ENCODE measurements at places on chromosomes 2 and 18.

DNA sequence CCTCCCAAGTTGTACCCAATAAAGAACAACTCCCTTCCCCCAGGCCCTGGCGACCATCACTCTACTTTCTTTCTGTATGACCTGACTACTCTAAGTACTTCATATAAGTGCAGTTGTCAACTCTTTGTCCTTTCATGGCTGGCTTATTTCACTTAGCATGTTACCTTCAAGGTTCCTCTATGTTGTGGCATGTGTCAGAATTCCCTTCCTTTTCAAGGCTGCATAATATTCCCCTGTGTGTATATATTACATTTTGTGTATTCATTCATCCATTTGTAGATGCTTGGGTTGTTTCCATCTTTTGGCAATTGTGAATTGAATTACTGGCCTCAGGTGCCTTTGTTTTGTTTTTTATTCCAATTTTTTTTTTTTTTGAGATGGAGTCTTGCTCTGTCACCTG, 181.9 kb upstream of the RAB12 start:
- DNase-seq = no peak

DNA sequence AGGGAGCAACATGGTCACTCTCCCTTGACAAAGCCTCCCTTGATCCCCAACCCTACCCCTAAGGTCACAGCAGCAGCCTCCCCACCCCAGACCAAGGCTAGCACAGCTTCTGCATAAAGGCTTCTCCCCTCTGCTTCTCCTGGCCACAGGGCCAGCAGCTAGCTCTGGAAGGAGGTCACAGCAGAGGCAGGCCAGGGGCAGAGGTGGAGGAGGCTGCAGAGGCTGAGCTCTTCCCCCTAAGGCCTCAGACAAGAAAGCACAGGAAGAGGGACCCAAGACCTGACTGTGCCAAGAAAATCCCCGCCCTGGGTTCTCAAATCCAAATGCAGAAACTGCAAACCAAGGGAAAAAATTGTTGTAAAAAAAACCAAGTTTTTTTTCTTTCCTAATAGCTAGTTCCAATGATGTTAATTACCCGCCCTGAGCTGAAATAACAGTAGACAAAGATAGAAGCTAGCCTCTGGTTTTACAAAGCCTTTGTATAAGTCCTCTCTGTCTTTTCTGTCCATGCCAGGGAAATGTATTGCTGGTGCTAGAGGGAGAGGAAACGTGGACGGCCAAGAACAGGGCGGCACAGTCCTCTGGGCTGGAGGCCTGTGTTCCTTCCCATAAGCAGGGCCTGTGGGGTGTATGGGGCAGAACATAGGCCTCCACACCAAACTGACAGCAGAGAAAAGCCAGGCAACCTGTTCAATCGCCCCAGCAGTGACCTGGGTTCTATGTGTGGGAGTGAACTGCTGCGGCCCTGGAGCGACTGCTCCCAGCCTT, 79.5 kb downstream of the POLR1A start:
- DNase-seq = no peak

DNA sequence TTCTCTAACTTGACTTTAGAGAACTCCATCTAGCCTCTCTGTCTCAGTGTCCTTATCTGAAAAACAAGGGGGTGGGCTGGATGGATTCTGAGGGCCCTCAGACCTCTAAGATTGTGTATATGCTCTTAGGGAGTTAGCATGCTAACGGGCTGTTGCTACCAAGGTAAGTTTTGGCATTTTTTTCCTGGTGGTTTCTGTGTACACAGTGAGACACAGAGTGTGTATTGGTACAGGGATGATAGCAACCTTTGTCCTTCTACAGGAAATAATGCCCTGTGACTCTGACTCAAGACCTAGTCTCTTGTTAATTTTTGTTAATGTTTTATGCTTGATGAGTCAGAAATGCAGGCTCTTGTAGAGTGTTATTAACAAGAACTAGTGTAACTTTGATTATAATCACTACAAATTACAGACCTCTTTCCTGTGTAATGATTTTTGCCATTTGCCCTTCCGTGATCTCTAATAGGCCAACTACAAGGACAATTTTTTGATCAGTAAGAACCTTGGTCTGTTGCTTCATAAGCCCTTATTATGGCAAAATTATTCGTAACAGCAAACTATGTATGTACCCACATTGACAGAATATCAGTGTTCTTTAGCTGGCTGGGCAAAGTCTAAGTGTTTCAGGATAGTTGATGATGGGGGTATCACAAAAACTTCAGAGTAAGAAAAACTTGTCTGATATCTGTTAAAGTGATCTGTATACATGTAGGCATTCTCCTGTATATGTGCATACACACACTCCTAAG, 89.7 kb downstream of the SPTBN1 start:
- DNase-seq = no peak

DNA sequence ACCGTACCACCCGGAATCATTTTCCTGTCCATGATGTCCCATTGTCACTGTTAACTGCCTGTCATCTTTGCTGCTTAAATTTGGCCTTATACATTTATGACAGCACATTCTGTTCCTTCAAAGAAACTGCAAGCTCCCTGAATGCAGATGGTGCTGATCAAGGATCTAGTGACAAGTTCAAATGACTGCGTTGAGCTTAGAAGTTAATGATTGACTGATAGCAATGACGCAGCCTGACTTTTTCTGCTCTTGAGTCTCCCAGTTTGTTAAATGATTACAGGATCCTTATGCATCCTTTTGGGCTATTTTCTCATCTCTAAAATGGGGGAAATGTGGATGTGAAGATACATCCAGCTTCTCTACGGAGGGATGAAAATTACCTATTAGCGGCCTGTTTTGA, 159.0 kb downstream of the DCC start:
- DNase-seq = no peak

DNA sequence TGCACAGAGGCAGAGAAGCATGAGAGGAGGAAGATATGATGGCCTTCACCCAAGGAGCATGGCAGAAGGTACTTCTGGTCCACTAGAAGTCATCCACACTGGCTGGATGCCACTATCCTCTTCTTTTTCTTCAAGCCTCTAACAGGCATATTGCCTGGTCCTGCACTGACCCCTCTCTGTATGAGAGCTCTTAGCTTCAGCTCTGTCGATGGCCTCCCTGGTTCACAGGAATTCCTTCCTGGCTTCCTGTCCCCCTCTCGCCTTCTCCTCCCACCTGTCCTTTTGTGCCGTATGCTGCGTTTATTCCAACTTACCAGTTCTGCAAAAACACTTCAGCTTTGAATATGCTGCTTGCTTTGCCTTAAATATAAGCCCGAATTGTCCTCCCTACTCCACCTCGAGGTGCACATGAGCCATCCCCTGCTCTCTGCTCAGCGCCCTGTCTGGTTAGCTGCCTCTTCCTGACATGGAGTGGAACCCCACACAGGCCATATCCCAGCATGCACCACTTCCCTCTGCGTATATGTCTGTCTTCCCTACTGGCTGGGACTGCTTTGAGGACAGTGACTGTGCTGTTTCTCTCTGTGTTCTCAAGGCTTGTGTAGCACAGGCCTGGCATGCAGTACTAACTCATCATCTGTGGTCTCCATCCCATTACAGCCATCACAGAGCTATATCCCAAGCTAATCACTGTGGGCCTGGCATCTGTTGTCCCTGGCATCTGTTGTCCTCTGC, 474.9 kb downstream of the EIPR1 start:
- DNase-seq = no peak

DNA sequence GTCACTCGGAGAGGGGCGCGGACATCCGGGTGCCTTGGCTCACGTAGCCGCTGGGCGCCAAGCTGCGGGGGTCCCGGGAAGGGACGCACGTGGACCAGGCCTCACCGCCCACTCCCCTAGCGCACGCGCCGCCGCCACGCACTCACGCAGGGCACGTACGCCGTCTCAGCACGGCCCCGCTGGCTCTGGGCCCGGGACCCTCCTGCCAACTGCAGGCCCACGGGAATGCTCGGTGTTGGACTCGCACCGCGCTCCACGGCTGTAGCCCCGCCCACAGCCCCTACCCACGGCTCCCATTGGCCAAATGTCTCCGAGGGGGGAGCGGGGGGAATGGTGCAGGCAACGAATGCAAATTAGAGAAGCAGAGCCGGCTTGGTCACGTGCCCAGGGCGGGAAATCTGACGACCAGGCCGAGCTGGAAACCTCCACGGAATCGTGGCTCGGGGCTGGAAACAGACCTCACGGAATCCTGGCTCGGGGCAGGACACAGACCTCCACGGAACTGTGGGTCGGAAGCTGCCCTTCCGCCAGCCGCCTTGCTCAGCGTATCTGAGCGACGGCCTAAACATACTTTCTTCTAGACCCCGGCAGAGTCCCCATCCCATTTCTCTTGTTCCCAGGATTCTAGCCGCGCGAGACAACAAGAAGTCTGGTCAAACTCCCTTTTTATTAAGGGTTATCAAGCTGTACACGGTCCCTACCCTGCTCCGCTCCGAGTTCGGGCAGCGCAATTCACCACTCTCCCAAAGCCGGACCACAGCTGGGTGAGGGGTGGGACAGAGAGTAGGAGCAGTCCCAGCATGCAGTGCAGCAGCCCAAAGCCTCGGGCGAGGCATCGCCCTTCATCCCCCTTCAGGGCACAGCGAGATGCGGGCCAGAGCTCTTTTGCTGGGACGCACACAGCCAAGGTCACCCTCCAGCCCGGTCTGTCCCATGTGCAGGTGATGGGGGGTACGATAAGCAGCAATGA, at the start of gene ABCB6:
Gene ABCB6, minus strand, starts transcription at position 227 of the 970 bp plus-strand sequence. CDS start 285 bp downstream, outside the sequence.
- peak; percentile 95 for DNase-seq

- DNase-seq = no peak
Measured at GRCh38 chr18:79630281-79631095, 49.1 kb upstream of the CTDP1 start.

DNA sequence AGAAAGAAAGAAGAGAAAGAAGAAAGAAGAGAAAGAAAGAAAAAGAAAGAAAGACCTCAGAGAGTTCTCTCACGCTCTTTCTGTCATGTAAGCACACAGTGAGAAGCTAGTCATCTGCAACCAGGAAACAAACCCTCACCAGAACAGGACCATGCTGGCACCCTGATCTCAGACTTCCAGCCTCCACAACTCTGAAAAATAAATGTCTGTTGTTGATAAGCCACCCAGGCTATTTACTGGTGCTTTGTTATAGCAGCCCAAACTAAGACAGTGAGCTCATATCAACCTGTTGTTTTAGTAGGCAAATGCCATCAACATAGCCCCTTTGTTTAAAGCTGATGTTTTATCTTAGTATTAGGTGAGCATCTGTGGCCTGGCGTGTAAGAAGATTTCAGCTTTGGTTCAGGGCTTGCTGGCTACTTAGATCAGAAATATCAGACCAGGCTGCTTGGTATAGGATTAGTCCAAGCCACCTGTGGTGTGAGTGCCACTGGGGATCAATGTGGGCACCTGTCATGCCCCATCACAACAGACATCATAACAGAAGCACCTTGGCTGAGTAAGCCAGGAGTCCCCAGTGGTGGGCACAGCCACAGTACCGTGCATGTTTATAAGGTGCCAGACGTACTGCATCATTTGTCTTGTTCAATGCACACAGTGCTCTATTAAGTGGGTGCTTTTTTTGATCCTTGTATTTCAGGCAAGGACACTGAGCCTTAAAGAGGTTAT, 94.4 kb downstream of the LBH start:
- no peak for DNase-seq

DNA sequence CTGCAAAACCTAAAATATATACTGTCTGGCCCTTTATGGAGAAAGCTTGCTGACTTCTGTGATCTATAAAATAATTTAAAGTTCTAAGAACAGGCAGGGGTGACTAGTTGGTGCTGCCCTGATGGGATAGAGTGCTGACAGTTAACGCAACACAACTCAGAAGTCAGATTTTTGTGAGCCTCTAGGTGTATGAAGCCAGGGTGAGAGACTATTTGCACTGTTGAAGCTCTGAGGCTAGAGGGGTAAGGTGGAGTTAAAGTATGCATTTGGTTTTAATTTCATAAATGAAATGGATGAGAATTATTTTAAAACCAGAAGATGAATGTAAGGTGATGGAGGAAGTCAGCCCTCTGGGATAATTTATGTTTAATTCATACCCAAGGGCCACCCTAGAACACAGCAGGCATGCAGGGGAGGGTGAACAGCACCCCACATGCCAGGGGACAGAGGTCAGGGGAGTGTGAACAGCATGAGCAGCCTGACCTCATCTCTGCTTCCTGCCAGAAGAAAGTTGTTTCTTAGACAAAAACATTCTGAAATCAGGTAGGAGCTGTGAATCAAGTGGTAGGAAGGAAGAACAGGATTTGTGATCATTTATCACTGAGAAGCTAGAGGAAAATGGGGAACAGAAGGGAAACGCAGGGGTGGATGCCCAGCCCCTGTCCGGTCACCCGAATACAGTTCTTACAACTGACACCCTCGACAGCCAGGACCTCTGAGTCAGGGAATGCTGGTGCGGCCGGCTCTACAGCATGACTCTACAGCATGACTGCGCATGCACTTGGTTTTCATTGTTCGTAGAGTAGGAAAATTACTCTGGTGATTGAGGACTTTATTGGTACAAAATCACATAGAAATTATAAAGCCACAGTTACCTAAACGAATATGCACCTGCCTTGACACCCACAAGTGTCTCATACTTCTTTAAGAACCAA, 93.1 kb downstream of the MBP start:
- no peak for DNase-seq

- DNase-seq = no peak
Measured at GRCh38 chr2:10831400-10831985, 18.9 kb upstream of the PDIA6 start.

GRCh38 chr2:196096264-196096663, 27.6 kb upstream of the DNAH7 start:
- no peak for DNase-seq

DNA sequence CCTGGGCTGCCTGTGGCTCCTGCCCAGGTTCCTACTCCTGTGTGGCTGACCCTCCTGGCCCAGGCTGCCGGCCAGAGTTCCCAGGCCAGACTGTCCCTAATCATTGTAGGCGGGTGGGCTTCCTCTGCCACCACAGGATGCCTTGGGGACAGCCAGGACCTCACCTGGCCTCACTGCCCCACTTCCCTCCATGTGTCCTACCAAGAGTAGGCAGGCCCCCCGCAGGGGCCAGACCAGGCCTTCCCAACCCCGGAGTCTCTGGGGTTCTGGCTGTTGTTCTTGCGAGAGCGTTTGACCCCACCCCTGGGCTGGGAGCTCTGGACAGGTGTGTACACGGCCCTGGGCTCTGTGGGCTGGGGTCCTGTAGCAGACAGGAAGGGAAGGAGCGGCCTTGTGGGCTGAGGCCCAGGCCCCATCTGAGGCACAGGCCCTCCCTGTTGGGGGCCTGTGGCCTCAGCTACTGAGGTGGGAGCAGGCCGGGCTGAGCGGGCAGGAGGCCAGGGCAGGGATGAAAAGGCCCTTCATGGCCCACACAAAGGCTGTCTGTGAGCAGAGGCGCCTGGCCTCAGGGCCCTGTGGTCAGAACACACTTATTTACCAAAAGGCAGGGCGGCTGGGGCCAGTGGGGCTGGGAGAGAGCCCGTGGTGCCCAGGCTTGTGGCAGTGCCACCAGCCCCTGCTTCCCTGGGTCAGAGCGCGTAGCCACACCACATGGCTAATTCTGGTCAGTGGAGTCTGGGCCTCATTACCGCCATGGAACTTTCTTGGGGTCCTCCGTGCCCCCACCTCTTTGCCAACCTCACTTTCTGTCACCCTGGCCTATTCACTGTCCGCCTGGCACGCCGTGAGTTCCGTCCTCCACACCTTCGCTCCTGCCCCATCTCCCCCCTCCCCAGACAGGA, 2.0 kb downstream of the SNORC start:
- peak; percentile 59 for DNase-seq

DNA sequence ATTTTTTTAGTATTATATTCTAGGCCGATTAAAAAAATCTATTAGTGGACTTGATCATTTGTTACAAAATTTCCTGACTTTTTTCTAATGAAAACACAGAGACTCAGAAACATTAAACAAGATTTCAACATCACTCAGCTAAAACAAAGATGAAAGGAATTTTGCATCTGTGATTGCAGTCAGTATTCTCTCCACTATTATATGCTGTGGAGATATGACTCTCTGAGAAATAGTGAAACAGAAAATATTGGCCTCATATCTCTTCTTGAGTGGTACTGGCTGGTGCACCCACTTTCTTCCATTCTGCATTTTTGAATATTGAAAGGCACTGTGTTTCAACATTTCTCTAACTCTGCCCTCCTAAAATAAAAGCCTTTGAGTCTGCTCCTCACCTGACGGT, 914.2 kb downstream of the TSN start:
- DNase-seq = no peak
